ENCODE measurements at places on chromosomes 7 and 10. TPM values are rescaled to one million over a fixed set of nuclear protein-coding genes. Genes with fewer than 3 reads are reported as not detected.

WNT2 gene
- not detected for total RNA-seq

PON1 gene
- total RNA-seq, result 0.48 TPM

AGR3 gene
- total RNA-seq, result not detected

GIGYF1 gene
- total RNA-seq, result 101 TPM

- H3K27ac ChIP-seq, result no peak overlapping the region
- H3K4me3 ChIP-seq, result no peak overlapping the region
- peaks cover 6% of the 10 kb centered on the region for H3K27me3 ChIP-seq
- DNase-seq, result peak; percentile 78
- no peaks in the 10 kb centered on the region for H3K36me3 ChIP-seq
Measured at GRCh38 chr7:30986738-30987137, 23.0 kb downstream of the GHRHR start.

GRCh38 chr7:103879411-103879810 lies 110.0 kb downstream of the RELN start:
- no peaks in the 10 kb centered on the region for H3K27me3 ChIP-seq
- H3K4me3 ChIP-seq, result no peak overlapping the region
- no peak overlapping the region for H3K27ac ChIP-seq

DNA sequence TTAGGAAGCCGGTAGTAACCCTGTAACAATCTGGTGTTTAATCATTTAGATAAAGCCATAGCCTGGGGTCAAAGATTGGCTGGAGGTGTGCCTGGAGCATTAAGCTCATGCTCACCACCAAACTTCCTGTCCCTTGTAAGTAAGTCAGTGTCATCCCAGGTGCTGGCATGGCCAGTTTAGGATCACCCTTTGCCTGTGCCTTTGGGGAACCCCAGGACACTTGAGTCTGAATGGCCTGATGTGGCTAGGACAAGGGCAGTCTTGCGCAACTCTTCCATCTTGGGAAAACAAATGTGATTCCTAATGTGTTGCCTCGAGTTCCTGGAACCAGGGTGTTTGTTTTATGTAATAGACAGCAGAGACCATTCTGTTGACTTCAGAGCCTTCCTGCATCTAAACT lies 154.8 kb downstream of the GRK5 start:
- H3K27ac ChIP-seq, result no peak overlapping the region
- H3K4me1 ChIP-seq, result no peaks in the 10 kb centered on the region

DNA sequence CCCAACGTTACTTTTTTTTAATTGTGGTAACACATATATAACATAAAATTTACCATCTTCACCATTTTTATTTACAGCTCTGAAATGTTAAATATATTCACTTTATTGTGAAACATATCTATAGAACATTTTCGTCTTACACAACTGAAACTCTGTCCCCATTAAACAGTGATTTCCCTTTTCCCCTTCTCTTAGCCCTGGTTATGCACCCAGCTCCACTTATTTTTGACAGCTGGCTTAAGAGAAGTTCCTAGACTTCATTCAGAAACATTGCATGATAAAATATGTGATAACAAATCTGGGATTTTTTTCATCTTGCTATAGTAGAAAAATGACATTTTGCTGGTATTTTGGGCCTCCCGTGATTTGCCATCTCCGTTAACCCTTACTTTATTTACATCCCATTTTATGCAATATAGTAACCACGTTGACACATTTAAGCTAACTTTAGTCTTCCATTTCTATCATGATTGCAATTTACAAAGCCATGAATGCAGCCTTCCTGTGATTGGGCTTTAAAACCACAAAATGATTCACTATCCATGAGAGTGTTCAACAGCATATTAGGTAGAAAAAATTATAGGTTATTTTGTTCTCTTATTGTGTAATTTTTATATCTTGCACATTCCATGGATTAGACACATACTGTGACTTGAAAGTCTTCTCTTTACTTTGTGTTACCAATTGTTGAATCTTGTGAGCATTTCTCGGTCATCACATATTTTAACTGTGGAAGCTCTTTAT lies 139.6 kb downstream of the SND1 start:
- DNase-seq, result no peak
- no peak overlapping the region for H3K4me3 ChIP-seq
- peaks cover 5% of the 10 kb centered on the region for H3K36me3 ChIP-seq
- peaks cover 6% of the 10 kb centered on the region for H3K27me3 ChIP-seq
- H3K27ac ChIP-seq, result no peak overlapping the region

DNA sequence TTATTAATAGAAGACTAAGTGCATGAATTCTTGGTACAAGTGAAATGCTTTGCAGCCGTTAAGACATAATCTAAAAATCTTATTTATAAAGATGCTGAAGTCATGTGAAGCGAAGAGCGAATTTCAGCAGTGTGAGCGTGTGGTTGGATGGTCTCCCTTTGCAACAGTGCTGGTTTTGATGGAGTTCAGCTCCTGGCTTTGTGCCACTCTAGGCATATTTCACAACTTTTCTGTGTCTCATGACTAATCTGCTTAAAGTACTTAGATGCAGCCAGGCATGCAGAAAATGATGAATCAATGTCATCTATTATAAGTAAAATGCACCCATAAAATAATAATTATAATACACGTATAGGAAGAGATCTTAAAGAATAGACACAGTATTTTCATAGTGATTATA lies 107.2 kb upstream of the TCERG1L start:
- DNase-seq, result no peak
- no peaks in the 10 kb centered on the region for H3K4me1 ChIP-seq
- no peaks in the 10 kb centered on the region for H3K36me3 ChIP-seq
- no peak overlapping the region for H3K4me3 ChIP-seq

All from endodermal cell (in vitro differentiated cells).